ENCODE measurements at places on chromosomes 1 and 21.

GRCh38 chr1:27527223-27527889, 37.4 kb upstream of the WASF2 start:
- no peak for DNase-seq

DNA sequence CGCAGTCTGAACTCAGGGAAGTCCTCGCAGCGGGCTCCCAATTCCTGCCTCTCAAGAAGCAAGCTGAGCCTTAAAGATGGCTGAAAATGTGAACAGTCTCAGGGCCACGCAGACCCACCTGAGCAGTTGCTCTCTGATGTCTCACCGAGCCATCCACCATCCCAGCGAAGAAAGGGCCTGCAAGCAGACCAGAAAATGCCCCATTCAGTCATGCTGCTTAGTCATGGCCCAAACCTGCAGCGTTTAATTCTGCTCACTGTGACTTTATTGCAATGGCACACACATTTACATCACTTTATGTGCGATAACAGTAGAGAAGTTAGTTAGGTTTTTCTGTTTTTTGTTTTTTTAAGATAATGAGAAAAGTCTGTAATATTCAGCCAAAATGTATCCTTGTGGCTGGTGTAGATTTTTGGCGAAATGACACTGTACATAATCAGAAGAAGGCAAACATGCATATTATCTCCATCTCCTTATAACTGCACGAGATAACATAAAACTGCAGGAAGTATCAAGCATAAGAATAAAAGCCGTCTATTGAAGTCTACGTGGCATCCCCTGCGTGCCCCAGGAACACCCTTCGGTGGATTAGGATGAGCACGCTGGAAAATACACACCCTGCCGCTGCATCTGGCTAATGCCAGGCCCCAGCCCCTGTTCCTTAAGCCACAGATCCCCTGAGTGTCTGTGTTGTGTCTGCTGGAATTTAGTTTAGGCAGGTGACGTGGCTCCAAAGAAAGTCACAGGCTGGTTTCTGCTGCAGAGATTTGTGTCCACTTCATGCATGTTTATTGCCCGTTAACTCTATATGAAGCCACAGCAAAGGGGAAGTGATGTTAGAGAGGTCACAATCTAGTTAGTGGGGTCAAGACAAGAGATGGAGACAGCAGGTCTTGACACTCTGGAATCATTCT, 119.8 kb upstream of the IRF2BP2 start:
- no peak for DNase-seq

- DNase-seq, result no peak
Observed at GRCh38 chr1:224509907-224510306, 75.3 kb upstream of the WDR26 start.

- peak; percentile 80 for DNase-seq
Observed at GRCh38 chr1:7975212-7975865, 13.8 kb downstream of the PARK7 start.

GRCh38 chr1:209729436-209729835, 24.8 kb downstream of the HSD11B1 start:
- no peak for DNase-seq

DNA sequence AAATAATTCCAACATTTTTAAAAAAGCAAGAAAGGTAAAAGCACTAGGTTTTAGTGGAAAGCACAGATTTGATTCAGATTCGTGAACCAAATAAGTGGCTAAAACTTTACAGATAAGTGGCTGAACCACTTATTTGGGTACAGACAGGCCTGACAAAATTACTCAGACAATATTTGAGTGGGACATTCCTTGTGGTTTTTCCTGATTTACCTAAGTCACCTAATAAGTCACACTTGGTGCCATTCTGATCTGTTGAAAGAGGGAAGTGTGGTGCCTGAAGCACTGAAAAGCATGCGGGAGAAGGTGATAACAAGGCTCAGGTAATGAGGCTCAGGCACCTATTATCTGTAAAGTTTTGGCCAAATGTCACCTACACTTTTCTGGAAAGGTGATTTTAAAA, 81.6 kb upstream of the CD55 start:
- DNase-seq, result no peak
